ENCODE measurements at places on chromosomes 13 and 19.

DNA sequence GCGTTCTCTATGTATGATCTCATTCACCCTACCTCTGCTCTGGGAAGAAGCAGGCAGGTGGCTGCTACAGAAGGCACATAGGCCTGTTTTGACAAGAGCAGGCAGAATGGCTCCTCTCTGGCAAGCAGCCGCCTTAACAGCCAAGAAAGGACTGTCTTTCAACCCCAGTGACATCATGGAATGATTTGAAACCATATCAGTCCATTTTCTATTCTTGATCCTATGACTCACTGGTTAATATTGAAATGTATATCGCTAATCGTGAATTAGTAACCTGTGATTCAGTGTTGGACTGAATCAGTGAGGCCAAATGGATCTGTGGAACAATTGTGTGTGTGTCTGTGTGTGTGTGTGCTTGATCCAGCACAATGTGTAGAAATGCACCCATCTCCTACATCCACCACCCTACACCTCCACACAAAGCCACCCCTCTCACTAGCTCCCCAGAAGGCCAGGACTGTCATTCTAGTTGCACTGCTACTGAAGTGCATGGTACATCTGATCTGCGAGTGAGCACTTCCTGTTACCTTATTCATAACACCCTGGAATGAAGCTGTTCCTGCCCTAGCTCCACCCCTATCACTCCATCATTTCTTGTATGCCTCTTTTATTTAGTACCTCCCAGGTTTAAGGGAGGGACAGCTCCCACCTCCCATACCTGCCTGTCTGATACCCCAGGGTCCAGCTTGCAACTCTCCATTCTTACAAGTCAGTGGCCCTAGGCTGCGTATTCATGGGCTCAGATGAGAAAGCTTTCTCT lies 460.0 kb downstream of the FOXO1 start:
- no peak for DNase-seq

- DNase-seq: no peak
Measured at GRCh38 chr19:44741841-44742329, 6.6 kb upstream of the BCL3 start.

DNA sequence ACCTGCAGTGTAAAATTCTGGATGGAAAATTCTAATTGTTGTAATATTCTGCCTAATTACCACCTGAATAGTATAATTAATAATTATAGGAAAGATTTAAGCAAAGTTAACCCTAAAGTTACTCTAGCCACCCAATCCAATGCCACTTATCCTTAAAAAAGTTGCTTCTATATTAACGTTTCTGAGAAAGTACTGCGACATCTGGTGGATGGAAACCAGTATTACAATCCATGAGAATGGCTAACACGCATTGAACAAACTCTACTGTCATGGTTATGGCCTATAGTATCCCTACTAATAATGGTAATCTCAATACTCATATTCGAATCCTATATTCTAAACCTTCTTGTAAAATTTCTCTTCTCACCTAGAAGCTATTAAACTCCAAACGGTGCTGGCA lies 1551.8 kb downstream of the SLITRK1 start:
- no peak for DNase-seq

DNA sequence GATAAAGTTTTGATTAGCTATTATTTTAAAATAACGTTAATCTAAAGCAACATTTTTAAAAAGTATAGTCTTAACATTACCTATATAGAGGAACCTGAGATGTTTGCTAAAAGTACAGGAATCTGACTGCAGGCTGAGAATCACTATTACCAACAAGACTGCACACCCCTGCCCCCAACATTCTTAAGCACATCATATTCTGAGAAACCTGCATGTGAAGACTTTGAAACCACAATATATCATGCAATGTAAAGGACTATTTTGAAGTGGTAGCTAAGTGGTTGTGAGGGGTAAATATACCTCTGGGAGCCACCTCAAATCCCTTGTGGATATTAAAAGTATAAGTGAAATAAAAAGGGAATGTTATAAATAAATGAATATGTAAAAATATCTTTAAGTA lies 119.0 kb upstream of the KLF12 start:
- DNase-seq: no peak

- no peak for DNase-seq
Measured at GRCh38 chr13:74867460-74867859, 614.5 kb downstream of the TBC1D4 start.

GRCh38 chr13:97978651-97979050 lies 25.2 kb downstream of the IPO5 start:
- DNase-seq: no peak

DNA sequence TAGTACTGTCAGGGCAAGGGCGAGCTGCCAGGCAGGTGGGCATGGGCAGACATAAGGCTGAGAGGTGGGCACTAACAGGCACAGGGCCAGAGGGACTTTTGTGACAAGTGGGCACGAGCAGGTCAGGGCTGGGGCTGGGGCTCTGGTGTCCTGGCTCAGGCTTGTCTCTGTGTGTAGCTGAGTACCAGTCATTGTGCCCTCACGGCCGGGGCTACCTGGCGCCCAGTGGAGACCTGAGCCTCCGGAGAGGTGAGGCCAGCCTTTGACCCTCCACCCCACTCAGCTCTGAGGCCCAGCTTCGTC lies 21.6 kb downstream of the LTBP4 start:
- no peak for DNase-seq

DNA sequence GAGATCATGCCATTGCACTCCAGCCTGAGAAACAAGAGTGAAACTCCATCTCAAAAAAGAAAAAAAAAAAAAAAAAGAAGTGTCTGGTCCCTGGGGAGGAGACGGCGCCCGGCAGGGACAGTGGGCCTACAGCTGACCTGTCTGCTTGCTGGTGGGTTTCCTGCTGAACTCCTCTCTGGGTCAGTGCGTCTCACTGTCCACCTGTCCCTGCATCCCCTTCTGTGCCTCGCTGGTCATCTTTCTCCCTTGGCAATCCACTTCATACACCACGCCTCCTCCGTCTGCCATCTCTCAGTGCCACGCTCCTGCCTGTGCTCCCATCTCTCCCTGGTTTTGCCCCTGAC lies 63.4 kb downstream of the ACSBG2 start:
- no peak for DNase-seq

DNA sequence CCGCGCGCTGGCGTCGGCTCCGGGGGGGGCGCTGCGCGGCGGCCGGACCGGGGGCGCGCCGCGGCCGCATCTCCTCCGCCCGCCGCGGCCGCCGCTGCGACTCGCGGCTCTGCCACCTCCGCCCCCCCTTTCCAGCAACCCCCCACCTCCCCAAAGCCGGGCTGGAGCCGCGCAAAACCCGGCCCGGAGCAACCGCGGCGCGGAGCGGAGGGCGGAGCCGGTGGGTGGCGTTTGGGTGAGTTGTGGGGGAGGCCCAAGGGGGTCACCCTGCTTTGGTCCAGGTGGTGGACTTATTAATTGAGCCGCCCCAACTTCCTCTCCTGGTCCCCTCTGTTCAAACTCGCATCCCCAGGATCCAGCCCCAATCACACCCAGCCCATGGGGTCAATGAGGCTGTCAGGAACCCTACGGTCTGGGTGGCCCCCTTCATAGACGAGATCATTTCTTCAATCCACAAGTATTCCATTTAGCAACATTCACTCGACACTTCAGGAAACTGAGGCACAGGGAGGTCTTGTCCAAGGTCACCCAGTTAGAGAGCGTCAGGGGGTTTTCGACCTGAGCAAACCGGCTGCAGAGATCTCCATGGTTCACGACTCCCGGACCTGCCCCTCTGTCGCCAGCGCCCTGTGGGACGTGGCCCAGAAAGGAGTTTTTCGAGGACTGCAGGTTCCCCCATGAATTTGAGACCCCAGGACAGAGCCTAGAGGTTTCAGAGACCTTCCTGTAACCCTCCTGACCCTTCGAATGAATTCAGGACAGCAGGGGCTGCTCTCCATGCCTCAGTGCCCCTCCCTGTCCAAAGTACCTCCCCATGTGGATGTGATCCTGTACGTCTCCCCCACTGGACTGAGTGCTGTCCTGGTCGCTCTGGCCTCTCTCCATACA lies 22.4 kb upstream of the SEMA6B start:
- DNase-seq: no peak

DNA sequence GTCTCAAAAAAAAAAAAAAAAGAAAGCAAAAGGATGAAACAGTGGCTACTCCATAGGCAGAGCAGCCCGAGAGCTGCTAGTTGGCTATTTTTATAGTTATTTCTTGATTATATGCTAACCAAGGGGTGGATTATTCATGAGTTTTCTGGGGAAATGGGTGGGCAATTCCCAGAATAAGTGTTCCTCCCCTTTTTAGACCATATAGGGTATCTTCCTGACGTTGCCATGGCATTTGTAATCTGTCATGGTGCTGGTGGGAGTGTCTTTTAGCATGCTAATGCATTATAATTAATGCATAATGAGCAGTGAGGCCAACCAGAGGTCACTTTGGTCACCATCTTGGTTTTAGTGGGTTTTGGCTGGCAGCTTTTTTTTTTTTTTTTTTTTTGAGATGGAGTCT lies 25.4 kb upstream of the OR10H1 start:
- DNase-seq: no peak

GRCh38 chr13:94431987-94432386 lies 47.5 kb downstream of the DCT start:
- DNase-seq: no peak

GRCh38 chr13:101346942-101347728 lies 69.2 kb downstream of the NALCN start:
- no peak for DNase-seq

- no peak for DNase-seq
Measured at GRCh38 chr13:50292081-50292480, 276.8 kb downstream of the KCNRG start.

GRCh38 chr19:3056417-3057088 lies 5.7 kb downstream of the TLE5 start:
- no peak for DNase-seq

DNA sequence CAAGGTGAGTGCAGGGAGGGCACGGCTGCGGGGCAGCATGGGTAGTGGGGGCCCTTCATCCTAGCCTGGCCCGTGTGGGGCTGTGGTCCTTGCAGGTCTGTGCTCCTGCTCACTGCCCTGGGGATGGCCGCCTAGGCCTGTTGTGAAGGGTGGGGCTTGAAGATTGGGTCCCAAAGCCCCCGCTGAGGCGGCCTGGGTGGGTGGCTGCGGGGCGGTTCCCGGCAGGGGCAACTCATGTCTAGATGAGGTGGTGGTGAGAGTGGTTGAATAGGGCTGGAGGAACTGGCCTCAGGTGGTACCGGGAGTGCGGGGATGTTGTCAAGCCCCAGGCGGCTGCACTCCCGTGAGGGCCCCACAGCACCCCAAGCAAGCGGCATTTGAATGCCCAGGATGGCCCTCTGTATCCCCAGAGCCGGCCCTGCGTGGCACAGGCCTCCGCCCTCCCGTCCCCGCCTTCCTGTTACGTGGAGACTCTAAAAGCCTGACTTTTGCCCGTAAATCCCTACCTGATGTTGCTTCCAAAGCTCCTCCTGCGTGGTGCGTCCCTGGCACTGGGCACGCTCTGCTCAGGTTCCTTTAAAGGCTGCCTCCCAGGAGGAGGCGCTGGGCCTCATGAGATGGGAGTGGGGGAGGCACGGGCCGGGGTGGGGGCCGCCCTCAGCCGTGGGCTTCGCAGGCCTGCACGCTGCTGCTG lies 15.0 kb downstream of the SPPL2B start:
- DNase-seq: no peak

GRCh38 chr19:31348481-31349159 lies 616 bp downstream of the TSHZ3 start:
- DNase-seq: no peak

- DNase-seq: no peak
Measured at GRCh38 chr19:5974721-5975387, 3.1 kb downstream of the RANBP3 start.

DNA sequence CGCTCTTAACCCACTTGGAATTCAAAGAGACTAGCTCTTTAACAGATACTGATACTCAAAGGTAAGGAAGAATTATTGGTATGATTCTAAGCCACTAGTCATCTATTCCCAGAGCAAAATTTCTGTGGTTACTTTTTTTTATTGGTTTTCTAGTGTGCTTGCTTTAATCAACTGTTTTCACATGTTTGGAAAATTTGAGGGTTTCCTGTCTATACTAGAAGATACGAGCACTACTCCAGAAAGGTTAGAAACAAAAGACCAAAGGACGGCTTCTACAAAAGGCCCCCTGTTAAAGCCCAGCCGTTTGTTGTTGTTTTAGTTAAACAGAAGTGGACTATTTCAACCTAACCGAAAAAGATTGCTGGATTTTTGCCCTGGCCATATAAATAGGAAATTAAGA lies 18.5 kb upstream of the LPAR6 start:
- no peak for DNase-seq

- no peak for DNase-seq
Measured at GRCh38 chr13:47484548-47484947, 516.5 kb downstream of the SUCLA2 start.

GRCh38 chr13:64617231-64617630 lies 2612.9 kb downstream of the PCDH9 start:
- no peak for DNase-seq

DNA sequence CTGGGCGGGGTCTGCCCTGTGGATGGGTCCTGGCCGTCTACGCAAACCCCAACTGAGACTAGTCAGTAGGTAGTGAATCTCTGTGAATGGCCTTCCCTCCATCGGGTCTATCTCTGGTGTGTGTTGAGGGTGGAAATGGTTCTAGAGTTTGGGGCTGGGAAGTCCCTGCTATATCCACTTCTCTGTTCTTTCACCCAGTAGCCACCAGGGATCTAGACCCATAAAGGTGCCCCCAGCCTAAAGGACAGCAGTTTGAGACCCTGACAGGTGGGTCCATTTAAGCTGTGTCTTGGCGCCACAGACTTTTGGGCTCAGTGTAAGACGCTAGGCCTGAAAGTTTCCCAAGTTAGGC lies 57.7 kb downstream of the ZNF568 start:
- DNase-seq: no peak

GRCh38 chr13:107900775-107901174 lies 314.6 kb downstream of the LIG4 start:
- no peak for DNase-seq

- no peak for DNase-seq
Measured at GRCh38 chr19:21921691-21922180, 85.8 kb upstream of the ZNF43 start.

- DNase-seq: no peak
Measured at GRCh38 chr13:112768795-112769481, 79.1 kb downstream of the ATP11A start.

DNA sequence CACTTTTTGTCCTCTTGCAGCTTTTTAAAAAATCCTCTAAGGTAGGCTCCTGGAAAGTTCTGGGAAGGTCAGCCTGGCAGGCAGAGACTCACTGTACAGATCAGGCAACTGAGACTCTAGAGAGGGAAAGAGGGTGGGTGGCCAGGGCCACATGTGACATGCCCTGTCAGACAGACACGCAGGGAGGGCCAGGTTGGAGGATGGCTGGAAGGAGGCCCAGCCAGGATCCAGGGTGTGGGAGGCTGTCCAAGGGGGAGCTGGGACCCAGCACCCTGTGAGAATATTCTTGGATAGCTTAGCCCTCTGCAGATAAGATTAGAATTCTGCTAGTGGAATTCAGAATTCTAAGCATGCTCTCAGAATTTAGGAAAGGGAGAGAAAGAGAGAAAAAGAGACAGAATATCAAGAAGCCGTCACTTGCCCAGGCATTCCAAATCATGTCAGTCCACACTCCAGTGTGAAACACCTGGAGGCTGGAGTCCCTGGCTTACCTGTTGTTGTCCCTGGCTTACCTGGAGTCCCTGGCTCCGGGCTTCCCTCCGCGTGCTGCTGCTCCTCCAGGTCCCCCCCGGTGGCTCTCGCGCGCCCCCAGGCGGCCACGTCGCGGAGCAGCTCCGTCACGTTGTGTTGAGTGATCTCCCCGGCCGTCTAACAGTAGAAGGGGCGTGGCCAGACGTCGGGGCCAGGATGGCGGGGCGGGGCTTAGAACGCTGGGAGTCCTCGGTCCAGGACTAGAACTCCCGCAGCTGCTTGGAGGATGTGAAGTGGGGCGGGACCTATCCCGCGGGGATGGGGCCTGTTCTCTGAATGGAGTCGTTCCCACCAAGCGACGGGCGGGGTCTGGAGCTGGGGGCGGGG lies 2.8 kb upstream of the TNNI3 start:
- DNase-seq: peak; percentile 82
